ENCODE measurements at places on chromosomes 6 and 20.

- DNase-seq: no peak
These were observed 801 bp downstream of the SRC start for GRCh38 chr20:37346535-37347346.

DNA sequence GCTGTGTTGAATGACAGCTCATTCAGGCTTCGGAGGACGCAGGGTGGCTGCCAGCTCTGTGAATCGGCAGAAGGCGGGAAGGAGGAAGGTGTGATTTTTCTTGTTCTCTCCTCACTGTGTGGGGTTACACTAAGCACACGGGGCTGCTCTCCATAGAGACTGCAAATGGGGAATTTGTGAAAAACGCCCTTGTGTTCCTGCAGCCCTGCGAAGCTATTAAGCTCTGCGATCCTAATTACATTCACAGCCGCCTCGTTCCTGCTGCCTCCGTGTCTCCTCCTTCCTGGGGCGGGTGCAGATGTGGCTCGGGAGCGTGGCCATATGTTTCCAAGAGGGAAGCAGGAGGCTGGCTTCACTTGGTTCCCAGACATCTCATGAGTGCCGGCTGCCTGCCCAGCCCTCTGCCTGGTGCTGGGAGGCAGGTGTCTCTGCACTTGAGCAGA lies 124.0 kb downstream of the TOX2 start:
- DNase-seq: no peak

DNA sequence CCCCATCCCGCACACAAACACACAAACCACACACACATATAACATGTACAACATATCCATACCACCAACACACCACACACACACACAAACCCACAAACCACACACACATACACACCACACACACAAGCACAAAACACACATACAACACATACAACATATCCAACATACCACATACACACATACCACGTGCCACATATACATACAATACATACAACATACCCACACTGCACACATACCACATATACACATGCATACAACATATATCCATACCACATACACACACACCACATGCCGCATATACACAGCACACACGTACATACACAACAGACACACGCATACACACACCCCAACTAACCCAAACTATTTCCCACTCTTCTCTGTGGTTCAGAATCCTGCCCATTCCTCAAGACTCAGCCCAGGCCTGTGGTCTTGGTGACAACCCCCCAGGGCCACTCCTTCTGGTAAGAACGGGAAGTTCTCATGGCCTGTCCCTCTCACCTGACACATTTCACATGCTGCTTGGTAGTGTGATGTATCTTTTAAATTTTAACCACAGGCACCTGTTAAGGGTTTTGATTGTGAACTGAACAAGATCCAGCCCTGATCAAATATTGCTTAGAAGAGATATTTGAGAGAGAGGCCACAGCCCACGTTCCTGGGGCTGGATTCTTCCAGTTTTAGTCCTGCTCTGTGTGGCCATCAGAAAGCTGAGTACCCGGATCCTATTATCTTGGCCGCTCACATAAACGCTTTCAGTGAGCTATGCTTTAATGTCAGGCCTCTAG lies 55.9 kb upstream of the KCNK16 start:
- no peak for DNase-seq

DNA sequence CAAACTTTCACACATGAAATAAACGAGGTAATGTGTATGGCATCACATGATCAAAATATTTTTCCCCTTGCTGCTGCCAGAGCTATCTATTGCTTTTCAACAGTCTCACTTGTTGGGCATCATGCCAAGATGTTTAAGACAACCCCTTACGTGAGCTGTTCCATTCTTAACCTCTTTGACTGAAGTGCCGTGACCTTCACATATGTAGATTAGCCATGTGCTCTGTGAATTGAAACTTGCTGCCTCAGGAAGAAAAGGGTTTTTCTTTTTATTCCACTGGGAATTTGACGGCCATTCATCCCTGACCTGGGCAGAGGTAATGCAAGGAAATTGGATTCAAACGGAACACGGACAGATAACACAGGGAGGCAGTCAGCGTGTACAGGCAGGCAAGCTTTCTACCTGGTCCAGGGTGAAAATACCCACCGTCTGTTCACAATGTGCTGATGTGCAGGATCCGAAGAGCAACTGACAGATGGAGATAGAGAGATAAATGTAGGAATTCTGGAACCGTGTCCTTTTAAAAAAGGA lies 14.2 kb downstream of the ARID1B start:
- DNase-seq: no peak

DNA sequence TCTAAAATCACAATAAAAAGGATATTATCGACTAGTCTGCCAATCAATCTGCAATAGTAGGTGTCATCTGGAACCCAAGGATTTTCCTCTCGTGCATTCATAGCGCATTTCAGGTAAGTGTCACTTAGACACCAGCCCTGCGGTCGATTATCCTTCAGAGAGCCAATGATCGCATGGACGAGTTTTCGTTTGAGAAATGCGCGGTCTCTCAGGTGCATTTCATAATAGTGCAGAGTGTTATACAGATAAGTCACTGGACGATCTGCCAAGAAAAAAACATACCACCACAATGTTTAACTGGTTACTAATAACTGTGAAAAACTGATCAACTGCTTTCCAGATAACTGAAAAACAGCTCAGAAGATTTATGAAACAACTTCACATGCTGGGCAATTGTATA lies 21.0 kb downstream of the ARG1 start:
- DNase-seq: no peak

Data from bone marrow (tissue), 2 donors.